AG04450 (cell line): ENCODE measurements at places on chromosomes 2 and 18. TPM values are rescaled to one million over a fixed set of nuclear protein-coding genes. Genes with fewer than 3 reads are reported as not detected.

GRCh38 chr2:187319441-187320108 lies 128.5 kb downstream of the CALCRL start:
- no peak for DNase-seq

GRCh38 chr2:151553-152334 lies 105.4 kb upstream of the FAM110C start:
- no peak for DNase-seq

DNA sequence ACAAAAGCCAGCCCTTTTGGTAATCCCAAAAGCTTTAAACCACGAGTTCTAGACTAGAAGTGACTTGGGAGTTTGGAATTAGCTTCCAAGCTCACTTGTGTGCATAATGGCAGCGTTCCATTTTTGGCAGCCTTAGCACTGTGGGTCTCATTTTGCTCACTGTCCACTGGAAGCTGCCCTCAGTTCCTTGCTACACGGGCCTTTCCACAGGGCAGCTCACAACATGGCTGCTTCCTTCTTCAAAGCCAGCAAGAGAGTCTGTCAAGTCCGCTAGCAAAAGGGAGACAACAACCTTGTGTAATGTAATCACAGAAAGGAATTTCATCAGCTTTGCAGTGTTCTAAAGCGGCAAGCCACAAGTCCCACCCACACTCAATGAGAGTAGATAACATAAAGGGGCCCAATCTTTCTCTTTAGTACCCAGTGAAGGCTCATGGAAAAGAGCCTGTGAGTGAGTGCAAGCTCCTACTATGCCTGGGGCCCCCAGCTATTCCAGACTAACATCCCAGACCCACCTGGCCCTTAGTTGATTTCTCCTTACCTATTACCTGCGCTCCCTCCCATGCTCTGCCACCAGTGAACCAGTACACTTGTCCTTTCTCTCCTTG lies 239.7 kb upstream of the FBXO11 start:
- DNase-seq, result no peak

The ARHGAP25 gene
- 0.38 and 0.55 TPM in 2 replicates for polyA plus RNA-seq

GRCh38 chr2:162030363-162031190 lies 43.4 kb downstream of the DPP4 start:
- DNase-seq, result no peak

DNA sequence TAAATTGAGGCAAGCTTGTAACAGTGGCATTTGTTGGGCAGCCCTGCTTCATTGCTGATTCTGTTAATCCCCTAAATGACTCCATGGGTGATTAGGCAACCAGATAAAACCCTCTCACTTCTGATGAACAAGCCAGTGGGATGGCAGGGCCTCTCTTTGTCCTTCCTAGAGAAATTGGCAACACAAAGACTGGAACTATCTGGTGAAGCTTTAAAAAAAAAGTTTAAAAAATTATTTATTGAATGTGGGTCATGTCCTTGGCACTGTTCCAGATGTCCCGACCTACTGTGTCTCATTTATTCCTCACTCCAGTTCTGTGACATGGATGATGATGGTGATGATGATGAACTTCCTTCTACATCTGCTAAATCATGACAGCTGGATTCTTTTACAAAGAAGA lies 30.8 kb downstream of the NRP2 start:
- DNase-seq, result no peak

DNA sequence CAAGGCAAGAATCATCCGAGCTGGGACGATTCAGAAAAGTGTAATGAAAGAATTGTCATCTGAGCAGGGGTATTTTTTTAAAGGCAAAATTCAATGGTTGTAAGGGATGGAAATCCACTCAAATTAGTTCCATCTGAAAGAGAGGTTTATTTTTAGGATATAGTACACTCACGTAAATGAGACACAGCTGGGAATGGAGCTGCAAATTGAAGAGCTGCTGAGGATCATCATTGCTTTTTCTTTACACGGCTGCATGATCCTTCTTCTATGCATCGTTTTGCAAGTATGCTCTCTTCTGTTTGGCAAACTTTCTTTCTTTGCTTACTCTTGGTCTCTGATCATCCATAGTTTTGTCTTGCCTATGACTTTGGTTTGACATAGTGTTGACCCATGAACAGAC lies 27.4 kb upstream of the CUL3 start:
- DNase-seq, result no peak

DNA sequence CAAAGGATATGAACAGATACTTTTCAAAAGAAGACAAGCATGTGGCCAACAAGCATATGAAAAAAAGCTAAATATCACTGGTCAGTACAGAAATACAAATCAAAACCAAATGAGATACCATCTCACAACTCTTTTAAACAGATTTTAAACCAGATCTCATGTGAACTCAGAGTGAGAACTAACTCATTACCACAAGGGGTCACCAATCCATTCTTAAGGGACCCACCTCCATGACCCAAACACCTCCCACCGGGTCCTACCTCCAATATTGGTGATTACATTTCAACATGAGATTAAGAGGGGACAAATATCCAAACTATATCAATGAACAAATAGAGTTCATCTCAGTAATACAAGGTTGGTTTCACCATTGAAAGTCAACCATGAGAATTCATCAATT lies 319.8 kb upstream of the GULP1 start:
- DNase-seq, result no peak

DNA sequence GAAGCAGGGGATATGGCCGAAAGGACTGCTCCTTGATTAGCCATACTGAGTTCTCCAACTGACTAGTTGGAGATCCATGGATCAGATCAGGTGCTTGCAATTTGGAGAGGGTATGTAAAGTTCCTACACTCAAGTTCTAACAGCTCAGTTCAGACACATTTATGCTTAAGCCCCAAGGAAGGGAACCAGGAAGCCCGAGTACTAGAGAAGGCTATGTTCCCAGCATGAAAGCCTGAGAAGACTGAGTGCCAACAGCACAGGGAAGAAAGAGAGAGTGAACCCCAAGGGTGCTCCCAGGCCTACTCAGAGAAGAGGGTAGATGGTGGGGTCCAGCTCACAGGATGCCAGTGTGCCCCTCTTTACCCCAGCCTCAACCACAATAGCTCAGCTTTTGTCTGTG lies 16.1 kb upstream of the SPTBN1 start:
- no peak for DNase-seq

The GDF7 gene
- 0.01 TPM in 2 replicates for polyA plus RNA-seq

DNA sequence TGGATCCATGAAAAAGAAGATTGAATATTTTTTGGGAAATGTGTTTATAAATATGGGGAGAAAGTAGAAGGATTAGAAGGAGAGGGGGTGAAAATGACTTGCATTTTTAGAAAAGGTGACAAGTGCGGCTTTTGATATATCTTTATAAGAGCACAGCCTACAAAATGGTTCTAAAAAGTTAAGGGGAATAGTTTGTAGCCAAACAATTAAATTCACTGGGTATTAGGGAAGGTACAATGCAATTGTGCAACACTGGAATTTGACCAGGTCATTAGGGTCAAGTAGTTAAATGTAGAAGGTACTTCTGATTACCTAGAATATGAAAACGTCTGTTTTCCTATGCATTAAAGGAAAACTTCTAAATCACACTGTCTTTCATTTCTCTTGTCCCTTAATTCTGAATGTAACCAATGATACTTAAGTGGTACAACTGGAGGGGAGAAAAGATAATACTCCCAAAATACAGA lies 44.5 kb upstream of the SERTAD2 start:
- DNase-seq, result no peak

GRCh38 chr2:240643093-240643810 lies 18.0 kb downstream of the GPR35 start:
- no peak for DNase-seq

DNA sequence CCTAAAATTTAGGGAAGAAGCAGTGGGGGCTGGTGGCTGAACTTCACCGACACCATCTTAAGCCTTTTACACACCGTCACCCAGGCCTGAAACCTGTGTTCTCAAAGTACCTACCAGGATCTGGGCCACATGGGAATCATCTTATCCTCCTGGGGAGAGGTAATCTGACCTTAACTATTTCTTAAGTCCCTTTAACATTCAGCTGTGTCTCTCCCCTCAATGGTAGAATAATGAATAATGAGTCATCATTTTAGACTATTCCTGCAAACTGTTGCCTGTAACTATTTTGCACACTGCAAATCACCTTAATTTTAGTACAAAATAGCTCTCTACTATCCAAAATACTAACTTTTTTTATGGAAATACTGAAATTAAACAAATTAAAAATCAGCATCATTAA lies 149.4 kb upstream of the KLF7 start:
- DNase-seq, result no peak

GRCh38 chr18:79944126-79944731 lies 7.2 kb downstream of the SLC66A2 start:
- no peak for DNase-seq

DNA sequence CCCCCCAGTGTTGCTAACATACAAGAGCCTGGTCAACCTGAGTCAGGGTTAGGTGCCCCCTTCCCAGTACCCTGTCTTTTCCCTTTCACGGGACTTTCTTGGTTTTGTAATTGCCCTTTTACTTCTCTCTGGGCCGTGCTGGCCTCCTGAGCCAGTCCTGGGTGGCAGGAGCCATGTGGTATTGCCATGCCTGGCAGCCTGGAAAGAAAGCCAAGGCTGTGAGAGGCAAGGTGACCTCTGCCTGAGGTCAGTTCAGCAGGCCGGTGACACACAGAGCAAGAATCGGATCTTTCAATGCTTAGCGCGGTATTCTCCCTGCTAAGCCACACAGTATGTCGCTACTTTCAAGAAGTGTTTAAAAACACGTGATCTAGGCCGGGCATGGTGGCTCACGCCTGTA lies 52.3 kb downstream of the C18orf63 start:
- no peak for DNase-seq

DNA sequence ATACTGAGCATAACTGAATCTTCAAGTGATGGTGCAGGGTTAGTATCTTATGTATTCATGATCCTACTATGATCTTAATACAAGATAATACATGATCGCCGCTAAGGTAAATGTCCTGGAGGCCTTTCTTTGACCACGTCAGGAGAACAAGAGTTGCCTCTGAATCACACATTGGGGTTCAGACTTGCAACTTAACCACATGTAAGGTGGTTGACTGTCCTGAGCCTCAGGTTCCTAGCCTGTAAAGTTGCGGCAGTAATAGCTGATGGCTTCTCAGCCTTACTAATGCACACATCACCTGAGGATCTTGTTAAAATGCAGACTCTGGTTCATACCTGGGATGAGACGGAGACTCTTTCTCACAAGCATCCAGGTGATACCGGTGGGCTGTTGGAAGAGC lies 112.5 kb downstream of the MGAT5 start:
- no peak for DNase-seq

DNA sequence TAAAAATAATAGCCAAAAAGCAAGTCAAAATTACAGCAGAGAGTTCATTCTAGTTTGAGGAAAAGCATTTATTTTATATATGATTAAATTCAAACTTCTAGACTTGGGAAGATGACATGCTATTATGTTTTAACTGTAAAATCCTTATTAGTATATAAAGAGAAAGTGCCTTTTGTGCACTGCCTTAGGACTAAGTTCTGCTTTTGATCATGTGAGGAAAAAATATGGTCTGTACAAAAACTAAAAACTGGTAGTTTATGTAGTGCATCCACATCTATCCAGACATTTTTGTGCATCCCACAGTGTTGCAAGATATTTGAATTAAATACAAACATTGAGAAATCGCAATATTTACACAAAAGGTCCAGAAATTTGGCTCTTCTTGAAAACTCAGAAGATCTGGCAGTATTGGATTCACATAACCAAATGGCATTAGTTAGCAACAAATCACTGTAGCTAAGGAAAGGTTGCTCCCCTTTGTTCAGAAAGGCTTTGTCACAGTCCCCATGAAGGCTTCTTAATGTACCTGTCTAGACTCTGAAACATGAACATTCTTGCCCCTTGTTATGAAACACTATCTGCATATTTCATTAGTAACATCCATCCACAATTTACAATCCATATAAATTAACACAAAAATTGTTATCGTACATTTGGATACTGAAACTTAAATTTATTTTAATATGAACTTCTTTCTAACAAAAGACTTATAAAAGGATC lies 2.2 kb downstream of the MMADHC start:
- DNase-seq, result no peak

GRCh38 chr2:68366083-68366560 lies 1.0 kb downstream of the PLEK start:
- no peak for DNase-seq

DNA sequence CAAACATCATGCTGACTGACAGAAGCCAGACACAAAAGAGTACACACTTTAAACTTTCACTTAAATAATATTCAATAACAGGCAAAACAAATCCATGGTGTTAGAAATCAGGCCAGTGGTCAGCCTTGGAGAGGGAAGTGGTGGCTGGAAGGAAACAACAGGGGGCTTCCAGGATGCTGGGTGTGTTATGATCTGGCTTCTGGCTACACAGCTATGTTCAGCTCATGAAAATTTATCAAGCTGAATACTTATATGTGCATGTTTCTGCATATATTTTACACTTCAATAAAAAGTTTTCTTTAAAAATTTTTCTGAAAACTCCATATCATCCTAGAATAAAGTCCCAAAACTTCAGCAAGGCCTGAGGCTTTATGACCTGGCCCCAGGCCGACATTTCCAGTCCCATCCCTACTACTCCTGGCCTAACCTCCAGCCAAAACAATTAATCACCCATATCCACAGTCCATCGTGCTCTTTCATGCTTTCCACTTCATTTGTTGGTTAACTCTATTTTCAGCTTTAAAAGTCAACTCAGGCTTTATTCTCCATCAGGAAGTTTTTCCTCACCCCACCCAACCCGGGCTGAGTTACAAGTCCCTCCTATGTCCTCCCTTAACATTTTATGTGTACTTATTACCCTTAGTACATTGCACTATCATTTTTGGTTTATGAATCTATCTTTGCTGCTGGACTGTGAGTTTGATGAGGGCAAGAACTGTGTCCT lies 27.9 kb upstream of the SPTBN1 start:
- no peak for DNase-seq

The ILKAP gene
- polyA plus RNA-seq, result 29.4 and 34.9 TPM in 2 replicates

DNA sequence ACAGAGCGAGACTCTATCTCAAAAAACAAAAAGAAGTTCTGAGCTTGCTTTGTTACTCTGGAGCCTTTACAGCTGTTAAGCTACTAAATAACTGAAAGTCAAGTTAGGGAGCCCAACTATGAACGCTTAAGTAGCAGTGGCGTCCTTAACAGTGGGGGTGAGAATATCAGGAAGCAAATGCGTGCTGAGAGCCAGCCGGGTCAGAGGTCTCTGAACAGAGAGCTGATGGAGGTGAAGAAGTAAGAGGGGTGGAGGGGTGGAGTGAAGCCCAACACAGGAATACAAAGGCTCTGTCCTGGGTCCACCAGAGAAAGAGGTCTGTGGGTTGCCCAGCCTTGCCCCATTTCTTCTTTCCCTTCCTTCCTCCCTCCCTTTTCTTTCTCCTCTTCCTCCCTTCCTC lies 104.1 kb upstream of the GATA6 start:
- DNase-seq, result no peak

DNA sequence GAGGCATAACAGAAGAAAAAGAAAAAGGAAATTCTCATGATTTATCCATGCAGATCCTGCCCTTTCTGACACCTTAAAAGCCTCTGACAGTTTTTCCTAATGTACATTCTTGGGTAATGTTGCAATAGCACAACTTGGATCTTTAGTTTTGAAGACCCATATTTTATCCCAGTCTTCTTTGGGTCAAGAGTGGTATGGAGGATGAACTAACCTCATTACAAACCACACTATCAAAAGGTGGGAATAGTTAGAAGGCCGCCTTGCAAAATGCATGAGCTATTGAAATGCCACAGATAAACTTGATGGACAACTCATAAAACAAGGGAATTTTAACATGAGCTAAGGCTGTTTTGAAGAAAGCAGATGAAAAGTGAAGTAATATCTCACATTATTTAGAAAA lies 1479.8 kb upstream of the ACVR2A start:
- DNase-seq, result no peak

GRCh38 chr18:31034541-31034940 lies 8.0 kb downstream of the DSC3 start:
- no peak for DNase-seq

The ARMC9 gene
- 49.4 and 51.2 TPM in 2 replicates for polyA plus RNA-seq

- no peak for DNase-seq
These were observed 7.2 kb downstream of the POMC start for GRCh38 chr2:25161055-25161781.
